ENCODE measurements at places on chromosomes 1 and 21.

DNA sequence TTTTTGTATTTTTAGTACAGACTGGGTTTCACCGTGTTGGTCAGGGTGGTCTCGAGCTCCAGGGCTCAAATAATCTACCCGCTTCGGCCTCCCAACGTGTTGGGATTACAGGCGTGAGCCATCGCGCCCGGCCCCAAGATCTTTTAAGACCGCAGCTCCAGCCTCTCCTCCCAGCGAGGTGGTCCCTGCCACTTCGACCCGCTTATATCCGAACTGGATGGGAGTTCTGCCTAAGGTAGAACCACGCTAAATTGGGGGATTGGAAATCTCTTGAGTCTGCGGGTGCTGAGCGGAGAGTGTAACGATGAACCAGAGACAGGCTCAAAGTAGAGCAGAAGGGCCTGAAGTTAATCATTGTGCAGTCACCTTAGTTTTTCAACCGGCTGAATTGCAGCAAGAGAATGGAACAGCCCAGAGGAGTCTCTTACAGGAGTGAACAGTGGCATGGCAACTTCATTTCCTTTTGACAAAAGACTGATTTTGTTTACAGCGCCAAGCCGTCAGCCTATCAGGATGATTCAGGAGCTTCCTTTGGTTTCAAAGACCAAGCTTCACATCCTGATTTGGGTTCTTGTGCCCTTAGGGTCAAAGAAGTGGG is 726 bp upstream of the CYB5R1 start:
- DNase-seq: no peak

- peak; percentile 64 for DNase-seq
Measured at GRCh38 chr1:209825591-209826434, 2.0 kb upstream of the UTP25 start.

DNA sequence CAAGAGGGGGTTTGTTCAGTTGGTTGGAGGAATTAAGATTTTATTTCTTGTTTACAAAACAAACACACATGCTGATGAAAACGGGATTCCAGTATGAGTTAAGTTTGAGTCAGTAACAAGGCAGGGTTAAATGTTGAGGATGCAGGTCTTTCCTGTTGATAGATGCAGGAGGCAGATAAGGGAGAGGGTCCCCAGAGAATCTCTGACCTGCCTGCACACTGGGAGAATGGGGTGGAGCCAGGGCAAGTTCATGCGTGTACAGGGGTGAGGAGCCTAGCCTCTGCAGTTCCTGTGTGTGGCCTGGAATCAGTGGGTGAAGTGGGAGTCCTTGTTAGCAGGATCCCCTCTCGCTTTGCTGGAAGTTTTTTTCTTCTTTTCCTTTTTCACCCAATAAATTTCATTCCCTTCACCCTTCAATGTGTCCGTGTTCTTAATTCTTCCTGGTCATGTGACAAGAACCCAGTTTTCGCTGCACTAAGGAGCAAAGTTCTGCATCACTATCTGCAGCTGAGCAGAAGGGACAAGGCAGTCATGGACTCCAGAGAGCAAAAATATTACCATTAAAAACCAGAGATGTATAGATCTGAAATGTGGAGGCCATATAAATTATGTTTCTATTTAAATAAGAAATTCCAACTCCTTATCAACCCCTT is 69.9 kb upstream of the MARK1 start:
- DNase-seq: no peak

DNA sequence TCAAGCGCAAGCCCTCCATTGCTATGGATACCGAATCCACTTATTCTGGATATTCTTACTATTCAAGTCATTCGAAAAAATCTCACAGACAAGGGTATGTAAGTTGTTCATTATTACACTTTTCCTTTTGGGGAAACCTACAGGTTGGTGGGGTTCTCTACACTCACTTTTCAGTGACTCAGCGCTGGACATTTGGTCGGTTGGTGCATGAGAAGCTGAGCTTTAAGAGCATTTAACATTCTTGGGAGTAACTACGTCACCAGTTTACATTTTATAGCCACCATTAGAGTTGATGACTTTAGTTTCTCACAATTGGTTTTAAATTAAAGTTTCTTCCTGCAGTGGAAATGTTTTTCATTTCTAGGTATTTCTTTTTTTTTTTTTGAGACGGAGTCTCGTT is 9.6 kb downstream of the VANGL1 start:
- DNase-seq: no peak

DNA sequence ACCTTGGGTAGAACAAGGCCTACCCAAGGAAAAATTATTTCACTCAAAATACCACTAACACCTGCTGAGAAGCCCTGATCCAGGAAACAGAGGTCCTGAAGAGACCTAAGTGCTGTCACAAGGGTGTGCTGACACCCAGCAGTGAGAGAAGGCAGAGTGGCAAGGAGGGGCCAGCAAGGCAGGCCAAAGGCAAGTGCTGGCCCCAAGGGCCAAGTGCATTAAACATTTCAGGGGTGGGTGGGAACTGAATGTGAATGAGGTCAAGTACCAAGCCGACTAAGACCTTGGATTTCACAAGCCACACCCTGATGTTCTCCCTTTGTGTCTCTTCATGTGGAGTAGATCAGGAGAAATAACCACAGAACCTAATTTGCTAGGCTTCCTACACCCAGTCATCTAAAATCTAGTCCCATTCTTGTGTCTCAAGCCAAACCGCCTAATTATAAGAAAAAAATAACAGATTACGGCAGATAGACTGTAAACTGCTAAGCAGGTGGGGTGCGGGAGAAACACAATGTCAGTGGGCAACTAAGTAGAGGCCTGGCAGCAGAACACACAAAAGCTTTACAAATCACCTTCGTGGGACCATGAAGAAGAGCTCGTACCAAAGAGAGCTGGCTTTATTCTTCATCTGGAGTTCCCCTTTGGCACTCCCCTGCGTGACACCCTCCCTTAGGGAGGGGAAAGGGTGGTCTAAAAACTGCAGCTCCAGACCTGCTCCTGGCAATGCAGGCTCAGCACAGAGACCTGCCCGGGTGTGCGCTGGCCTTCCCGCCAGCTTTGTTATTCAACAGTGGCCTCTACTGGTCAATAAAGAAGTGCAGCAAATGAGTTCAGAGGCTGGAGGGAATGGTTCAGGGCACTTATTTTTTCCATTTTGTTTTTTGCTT is 8.7 kb downstream of the UBE2G2 start:
- DNase-seq: peak; percentile 81

DNA sequence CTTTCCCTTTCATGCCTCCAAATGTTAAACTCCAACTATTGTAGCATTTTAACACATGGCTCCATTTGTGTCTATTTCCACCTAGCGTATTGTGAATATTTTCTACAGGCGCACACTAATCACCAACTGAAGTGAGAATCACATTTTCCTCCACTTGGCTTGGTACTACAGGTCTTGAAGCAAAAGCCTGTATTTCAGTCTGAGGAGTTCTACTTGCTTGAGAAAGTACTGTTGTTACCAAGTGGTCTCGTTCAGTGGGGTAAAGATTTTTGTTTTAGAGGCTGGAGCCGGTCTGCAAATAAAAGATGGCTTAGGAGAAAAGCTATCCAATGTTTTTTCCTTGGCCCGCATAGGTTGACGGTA is 550 bp upstream of the PTBP2 start:
- no peak for DNase-seq

DNA sequence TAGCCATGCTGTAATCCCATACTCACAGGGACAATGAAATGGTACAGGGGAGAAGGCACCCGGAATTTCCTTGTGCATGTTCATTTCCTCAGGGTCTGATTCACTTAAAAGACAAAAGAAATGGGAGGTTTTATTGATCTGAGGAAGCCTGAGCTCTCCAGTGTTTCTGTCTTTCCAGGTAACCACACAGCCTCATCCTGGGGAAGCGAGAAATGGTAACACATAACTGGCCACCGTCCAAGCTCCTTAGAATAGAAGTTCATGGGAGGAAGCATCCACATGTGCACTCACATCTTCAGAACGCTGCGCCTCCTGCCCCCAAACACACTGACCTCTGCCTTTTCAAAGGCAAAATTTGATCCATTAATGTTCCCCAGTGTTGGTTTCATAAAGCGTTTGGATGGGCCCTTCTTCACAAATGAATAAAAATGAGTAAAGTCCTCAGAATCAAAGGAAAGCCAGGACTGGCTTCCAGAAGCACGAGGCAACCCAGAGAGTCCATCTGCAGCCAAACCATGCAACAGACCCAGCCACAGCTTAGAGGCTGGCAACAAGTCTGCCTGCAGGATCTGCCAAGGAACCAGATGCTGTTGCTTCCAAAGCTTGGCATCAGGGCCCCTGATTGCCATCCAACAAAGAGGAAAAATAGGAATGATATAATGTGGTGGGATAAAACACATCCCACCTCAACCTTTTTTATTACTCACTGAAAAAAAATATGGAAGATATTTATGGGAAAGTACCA is 120.3 kb downstream of the ZBTB18 start:
- no peak for DNase-seq

DNA sequence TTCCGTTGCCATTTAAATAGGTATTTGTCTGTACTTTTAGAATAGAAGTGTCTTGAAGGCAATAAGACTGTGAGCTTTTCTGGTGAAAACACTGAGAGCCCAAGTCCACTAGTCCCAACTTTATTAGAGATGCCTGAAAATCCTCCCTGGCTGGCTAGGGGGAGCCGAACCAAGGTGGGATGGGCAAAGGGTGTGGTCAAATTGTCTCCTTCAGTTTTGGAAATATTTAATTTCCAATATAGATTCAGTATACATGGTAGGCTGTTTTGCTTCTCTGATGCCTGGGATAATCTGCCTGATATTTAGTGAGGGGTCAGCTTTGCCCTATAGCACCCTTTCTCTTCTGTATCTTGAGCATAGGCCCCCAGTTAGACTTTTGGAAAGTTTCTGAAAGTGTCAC is 3.5 kb downstream of the ROR1 start:
- DNase-seq: no peak

GRCh38 chr1:178651742-178652141 is 73.3 kb upstream of the RALGPS2 start:
- no peak for DNase-seq

DNA sequence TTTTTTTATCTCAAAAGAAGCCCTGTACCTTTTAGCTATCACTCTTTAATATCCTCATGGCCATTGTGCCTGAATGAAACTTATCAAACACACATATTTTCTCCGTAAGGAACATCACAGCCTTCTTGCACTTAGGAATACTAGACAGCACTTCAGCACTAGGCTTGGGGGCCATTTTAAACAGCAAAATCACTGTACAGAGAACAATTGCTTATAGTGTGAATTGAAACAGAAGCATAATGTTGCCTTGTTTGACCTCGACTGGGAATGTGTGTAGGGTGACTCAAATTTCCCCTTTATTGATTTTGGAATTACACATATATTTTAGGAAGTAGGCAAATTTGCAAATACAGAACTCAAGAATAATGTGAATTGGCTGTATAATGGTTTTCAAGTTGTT is 36.4 kb downstream of the KYAT3 start:
- no peak for DNase-seq

GRCh38 chr21:40335704-40336103 is 468.5 kb downstream of the PCP4 start:
- no peak for DNase-seq

Measured in RWPE1 (cell line).